ENCODE measurements at places on chromosomes 1 and 21.

DNA sequence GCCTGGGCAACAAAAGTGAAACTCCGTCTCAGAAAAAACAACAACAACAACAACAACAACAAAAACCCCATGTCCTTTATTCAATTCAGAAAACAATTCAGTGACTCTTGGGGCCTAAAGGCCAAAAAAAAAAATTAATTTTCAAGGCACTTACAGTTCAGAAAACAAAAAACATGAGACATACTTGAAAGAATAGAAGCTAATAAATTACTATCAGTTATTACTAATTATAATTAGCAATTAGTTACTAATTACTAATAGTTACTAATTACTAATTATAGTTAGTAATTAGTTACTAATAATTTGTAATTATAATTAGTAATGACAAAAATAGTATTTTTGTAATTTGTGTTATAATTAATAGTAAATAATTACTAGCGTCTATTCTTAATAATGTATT lies 56.8 kb upstream of the MPC2 start:
- DNase-seq = no peak

GRCh38 chr1:117570988-117571409 lies 34.8 kb upstream of the TENT5C start:
- no peak for DNase-seq

DNA sequence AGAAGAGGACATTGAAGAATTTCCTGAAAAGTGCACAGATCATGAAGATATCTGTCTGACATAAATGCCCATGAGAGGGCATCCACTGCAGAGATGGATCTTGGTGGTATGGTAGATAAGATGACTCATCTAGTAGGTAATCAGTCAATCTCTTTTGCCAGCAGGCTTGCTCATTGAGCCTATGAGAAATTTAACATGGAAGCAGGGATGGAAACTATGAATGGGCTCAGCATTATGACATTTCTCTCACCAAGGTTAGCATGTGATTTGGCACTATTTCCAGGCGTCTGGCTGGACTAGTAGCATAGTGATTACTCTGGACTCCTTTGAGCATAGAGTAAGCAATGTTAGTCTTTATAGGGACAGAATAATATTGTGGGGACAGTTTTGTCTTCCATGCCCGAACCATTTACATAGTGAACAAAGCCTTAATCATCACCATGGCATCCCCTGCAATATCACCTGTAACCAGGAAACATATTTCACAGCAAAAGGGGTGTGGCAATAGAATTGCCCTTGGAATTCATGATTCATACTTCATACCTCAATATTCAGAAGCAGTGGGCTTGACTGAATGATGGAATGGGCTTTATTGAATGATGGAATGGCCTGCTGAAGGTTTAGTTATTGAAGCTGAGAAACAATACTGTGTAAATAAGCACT lies 7.3 kb downstream of the OR2C3 start:
- DNase-seq = no peak

DNA sequence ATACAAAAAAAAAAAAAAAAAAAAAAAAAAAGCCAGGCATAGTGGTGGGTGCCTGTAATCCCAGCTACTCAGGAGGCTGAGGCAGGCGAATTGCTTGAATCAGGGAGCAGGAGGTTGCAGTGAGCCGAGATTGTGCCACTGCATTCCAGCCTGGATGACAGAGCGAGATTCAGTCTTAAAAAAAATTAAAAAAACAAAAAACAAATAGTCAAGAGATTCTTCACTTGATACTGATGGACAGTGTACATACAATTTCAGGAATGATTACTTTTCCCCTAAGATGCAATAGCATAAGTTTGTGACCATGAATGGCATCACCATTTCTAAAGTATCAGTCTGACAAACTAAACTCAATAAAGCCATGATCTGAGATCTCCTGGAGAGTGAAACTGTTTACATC lies 60.8 kb upstream of the IVNS1ABP start:
- DNase-seq = no peak

- DNase-seq = no peak
Observed at GRCh38 chr1:35707601-35708440, 10.9 kb downstream of the C1orf216 start.

DNA sequence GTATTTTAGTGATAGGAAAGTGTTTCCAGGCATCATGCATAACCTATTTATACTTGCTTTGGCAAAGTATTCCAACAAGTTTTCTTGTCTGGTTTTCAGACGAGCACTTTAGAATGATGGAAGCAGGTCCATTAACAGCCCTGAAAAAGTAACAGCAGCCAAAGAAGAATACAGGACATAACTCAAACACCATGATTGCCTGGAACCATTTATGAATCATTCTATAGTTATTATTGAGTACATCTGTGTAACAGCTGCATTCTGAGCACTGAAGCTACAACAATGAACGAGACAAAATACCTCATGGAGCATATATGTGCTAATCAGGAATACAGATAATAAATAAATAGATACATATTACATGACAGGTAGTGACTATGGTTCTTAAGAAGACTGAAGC lies 12.6 kb downstream of the IL10RB start:
- DNase-seq = no peak

GRCh38 chr1:51847294-51847920 lies 31.1 kb downstream of the NRDC start:
- DNase-seq = no peak

DNA sequence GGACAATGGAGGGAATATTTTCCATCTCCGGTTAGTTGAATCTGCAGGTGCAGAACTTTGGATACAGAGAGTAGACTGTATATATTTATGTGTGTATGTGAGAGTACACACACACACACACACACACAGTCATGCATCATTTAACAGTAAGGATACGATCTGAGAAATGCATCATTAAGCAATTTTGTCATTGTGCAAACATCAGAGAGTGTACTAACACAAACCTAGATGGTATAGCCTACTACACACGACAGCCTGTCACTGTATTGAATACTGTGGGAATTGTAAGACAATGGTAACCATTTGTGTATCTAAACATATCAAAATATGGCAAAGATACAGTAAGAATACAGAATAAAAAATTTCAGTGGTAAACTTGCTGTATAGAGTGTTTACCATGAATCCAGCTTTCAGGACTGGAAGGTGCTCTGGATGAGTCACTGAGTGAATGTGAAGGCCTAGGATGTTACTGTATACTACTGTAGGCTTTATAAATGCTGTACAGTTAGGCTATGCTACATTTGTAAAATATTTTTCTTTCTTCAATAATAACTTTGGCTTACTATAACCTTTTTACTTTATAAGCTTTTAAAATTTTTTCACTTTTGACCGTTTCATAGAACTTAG lies 138.5 kb downstream of the ZZZ3 start:
- no peak for DNase-seq

- DNase-seq = no peak
Observed at GRCh38 chr1:155473151-155473821, 89.3 kb downstream of the ASH1L start.
